ENCODE measurements at places on chromosomes 2 and 18. TPM values are rescaled to one million over a fixed set of nuclear protein-coding genes. Genes with fewer than 3 reads are reported as not detected.

GRCh38 chr2:190722061-190722759, 73.3 kb downstream of the NAB1 start:
- no peak for DNase-seq

ALKAL2 gene
- 69.5 TPM for total RNA-seq

B3GNT7 gene
- 281 TPM for total RNA-seq

GRCh38 chr2:237558961-237559641, 7.3 kb upstream of the PRLH start:
- peak; percentile 71 for DNase-seq

SLC11A1 gene
- 15.1 TPM for total RNA-seq

DNA sequence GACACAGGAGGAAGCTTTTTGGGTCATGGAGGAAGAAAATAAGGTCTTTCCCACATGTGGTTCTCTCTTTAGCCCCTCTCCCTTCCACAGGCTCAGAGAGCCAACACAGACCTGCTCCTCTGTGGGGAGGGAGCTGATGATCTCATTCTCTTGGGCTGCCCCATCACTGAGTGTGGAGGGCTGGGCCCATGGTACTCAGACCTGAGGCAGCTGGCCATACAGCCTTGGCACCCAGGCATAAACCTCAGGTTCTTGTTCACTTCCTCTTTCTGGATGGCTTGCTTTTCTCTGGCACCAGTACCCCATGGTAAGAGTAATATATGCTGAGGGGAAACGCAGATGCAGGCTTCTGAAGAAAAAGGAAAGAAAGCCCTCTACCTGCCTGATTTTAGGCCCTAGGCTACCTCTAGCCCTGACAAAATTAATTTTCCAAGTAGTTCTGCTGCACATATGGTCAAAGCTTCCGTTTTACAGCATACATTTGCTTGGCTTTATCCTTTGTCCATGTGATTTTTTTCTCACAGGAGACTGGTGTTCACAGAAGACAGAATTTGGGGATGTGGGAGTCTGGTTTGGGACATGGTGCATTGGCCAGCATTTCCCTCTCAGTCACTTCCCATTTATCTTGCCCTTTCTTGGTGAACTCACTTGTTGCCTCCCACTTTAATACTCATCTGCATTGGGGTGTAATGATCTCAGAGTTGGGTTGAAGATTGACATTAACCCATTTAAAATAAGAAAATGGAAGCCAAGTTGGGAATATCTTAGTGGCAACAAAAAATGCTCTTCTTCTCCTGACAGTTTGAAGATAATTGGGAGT, 11.1 kb downstream of the DHRS9 start:
- DNase-seq: no peak

SH3RF3 gene
- total RNA-seq: 11.5 TPM

IL1F10 gene
- not detected for total RNA-seq

- DNase-seq: no peak
Measured at GRCh38 chr18:58618822-58619595, 9.9 kb downstream of the ALPK2 start.

GRHL1 gene
- total RNA-seq: 7.2 TPM

DNA sequence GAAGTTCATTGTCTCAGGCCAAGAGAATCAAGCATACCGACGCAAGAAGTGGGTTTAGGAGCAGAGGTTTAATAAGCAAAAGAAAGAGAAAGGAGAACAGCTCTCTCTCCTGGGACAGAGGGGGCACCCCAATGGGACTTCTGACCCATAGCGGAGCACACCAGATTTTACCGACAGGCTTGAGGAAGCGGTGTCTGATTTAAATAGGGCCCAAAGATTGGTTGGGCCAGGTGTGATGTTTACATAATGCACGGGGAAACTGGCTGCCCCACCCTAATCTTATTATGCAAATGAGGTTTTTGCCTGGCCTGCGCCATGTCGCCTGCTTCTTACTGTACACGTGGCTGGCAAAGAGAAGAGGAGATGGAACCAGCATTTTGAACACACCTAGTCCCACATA, 106.2 kb downstream of the MREG start:
- no peak for DNase-seq

DNA sequence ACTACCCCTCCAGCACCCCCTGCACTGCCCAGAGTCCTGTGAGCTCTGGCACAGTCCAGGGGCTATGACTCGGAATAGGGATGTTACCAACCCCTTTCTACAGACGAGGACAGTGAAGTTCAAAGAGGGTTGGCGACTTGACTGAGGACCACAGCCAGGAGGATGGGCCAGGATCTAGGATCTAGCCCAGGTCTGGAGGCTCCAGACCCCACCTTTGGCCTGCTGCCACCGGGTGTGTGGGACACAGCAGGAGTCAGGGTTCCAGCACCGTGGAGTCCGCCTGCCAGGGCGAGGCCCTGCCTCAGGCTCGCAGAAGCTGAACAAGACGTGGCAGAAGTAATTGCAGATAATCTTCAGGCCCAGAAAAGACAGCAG, 37.9 kb upstream of the GPC1 start:
- DNase-seq: no peak

- DNase-seq: no peak
Measured at GRCh38 chr2:122704109-122704563, 948.7 kb downstream of the TSN start.

DNA sequence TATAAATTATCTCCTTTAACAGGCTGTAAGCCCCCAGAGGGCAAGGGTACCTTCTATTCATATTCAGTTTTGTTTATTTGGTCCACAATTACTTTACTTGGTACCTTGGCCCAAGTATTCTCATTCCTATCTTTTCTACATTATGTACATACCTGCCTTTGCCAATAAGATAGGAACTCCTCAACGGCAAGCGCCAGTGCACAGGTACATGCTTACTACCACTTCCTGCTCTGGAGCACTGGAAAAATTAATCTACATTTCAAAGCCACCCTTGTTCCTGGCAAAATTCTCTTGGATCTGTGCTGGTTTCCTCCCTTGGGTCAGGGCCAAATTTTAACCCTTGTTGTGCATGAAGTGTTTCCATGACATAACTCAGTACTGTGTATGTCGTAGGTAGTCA, 34.3 kb upstream of the LMAN1 start:
- no peak for DNase-seq

DSG1 gene
- 0.89 TPM for total RNA-seq

DNA sequence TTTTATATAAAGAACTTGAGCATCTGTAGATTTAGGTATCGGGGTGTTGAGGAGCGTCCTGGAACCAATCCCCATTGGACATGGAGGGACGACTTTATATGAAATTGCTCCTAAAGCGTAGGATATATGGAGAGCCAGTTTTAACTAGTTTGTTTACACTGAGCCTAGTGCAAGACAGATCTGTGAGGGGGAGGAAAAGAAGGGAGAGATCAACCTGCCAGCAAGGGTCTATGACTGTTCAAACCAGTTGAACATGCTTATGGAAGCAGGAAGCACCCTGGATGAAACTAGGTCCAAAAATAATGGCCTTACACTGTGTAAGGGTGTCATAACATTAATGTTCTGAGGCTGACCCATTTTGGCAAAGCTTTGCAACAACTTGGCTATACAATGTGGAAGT, 34.0 kb upstream of the SLC40A1 start:
- no peak for DNase-seq

- no peak for DNase-seq
Measured at GRCh38 chr18:55404832-55405465, 183.0 kb downstream of the TCF4 start.

GRCh38 chr2:5164776-5165525, 527.2 kb upstream of the SOX11 start:
- DNase-seq: no peak

DNA sequence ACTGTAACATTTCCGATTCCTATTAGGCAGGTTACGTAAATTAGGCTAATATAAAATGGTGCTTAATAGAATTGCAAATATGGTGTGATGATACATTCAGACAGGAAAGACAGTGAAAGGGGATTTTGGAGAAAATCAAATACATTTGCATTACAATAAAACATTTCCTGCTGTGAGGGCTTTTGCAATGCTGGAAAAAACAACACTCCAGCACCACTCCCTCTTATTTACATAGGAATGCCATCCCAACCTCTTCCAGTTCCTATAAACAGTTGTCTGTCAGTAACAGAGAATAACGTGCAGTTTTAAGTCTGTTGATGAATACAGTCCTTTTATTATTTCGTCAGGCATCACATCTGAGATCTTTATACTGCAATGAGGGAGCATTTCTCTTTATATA, 298.8 kb upstream of the FANCL start:
- no peak for DNase-seq

DNA sequence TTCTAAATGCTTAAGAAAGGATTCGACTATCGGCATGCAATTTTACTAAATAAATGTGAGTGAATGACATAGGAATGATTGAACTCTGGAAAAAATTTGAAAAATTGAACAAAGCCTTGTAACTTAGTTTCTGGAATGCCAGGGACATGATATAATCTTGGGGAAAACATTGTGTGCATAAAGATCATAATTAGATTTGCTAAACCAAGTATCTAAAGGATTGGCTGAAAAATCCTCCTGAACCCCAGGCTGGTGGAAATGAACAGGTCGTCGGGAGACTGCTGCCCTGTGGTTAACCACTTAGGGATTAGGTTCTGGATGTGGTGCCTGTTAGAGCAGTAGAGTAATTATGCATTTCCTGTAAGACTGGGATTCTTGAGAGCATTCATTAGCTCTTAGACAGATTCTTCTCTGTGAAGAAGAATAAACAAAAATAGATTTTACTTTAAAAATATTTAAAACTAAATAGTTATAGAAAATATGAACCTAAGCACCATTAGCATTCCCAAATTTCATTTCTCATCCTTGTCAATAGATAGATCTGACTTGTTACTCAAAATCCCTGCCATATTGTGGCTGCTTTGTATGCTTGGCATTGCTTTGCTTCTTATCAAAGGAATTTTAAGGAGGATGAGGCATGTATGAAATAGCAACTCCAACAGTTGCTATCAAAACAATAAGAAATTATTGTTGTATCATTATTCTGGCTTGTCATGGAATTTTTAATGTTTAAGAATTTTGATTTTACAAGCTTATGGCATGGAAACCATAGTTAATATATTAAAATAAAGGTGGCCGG, 55.9 kb downstream of the LYPD6B start:
- DNase-seq: no peak

GRCh38 chr2:71789556-71790204, 336.3 kb downstream of the DYSF start:
- no peak for DNase-seq

DNA sequence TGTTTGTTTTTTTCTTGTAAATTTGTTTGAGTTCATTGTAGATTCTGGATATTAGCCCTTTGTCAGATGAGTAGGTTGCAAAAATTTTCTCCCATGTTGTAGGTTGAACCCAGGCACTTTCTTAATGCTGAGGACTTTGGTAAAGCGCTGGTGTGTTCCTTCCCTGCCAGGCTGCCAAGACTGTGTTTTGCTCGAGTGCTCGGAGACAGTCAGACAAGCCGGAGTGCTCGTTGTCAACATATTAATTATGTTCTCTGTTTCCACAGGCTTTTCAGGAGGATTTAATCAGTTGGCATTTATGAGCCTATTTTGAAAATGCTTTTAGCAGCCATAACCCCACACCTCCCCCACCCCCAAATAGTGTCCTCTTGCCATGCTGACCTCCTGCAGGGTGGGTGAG, 6.4 kb downstream of the MTCL1 start:
- DNase-seq: no peak

CCBE1 gene
- 0.75 TPM for total RNA-seq

HDHD2 gene
- total RNA-seq: 36.9 TPM

- DNase-seq: no peak
Measured at GRCh38 chr18:25979369-25980040, 110.9 kb downstream of the SS18 start.

FBXO48 gene
- 1.7 TPM for total RNA-seq

Data from mucosa of gallbladder (tissue), 1 donor.